ENCODE measurements at places on chromosomes 4 and X. TPM values are rescaled to one million over a fixed set of nuclear protein-coding genes. Genes with fewer than 3 reads are reported as not detected.

GRCh38 chr4:149047368-149047767 is 605.2 kb upstream of the NR3C2 start:
- no peak for DNase-seq

GRCh38 chr4:85302193-85302736 is 172.7 kb upstream of the ARHGAP24 start:
- DNase-seq = no peak

DNA sequence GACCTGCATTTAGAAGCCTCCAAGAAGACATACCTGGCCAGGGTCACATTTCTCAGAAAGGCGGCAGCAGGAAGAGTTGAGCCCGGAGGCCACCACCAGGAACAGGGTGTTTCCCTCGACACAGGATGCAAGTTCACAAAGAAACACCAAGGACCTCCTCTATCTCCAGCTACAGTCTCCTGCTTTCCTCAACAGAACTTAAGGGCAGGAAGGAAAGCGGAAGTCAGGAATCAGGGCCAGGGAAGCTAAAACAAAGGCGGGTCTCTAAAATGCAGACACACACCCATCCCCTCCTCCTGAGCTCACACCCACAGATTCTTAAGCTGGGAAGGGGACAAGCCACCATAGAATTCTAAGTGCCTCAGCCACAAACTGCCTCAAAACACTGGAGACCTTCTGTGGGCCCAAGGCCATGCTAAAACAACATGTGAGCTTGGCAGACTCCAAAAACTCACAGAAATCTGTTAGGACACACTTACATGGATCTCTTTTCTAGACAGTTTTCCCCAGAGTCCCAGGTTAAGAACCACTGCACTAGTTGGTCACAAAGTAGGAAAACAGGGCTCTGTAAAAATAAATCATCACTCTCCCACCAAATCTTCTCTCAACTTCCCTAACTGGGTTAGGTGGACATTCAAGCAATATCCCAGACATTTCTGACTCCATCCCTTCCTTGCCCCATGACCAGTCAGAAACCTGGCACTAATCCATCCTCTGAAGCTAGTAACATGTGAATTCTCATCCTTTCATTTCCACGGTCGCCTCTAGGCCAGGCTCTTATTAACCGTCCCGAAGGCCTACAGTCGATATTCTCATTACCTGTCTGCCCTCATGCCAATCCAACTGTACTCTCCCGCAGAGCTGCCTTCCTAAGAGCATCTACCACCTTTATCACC is 163.2 kb downstream of the APBB2 start:
- DNase-seq = no peak

DNA sequence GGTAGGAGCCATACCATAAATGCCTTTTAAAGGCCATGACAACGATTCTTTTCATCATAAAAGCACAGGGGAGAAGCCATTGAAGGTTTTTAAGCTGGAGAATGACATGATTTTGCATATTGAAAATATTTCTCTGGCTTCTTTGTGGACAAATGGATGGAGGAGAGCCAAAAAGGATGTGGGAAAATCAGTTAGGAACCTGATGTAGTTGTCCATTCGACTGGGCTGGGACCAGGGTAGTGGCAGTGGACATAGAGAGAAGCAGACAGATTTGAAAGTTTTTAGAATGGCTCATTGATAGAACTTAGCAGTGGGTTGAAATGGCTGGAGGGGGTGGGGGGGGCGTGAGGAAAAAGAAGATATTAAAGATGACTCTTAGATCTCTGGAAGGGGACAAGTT is 19.7 kb upstream of the MSN start:
- no peak for DNase-seq

- no peak for DNase-seq
These were observed 167.8 kb downstream of the PCDH10 start for GRCh38 chr4:133316909-133317308.

The ZMAT1 gene
- total RNA-seq = not detected

The POU4F2 gene
- total RNA-seq = not detected

The FMR1NB gene
- not detected for total RNA-seq
